ELF-1 (cell line): ENCODE measurements at places on chromosomes 3 and 15.

- DNase-seq = no peak
Observed at GRCh38 chr15:90851940-90852339, 16.4 kb upstream of the FURIN start.

DNA sequence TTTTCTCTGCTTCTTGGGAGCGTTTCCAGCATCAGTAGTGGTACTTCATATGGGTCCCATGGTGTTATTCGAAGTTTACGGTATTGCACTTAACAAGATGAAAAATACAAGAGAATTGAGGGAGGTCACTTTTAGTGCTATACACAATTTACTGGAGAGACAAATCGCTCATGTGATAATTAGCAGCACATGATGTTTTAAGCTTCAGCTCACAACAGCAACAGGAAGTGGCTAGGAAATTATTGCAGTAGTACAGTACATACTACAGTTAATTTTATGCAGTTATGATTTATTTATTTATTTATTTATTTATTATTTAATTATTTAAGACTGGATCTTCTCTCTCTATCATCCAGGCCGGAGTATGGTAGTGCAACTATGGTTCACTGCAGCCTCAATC is 14.4 kb upstream of the DCAF1 start:
- no peak for DNase-seq

- DNase-seq = no peak
Observed at GRCh38 chr15:48358229-48359152, 27.3 kb downstream of the DUT start.

- DNase-seq = no peak
Observed at GRCh38 chr3:143585720-143586456, 262.4 kb downstream of the SLC9A9 start.

GRCh38 chr3:72401005-72401545 is 447.2 kb downstream of the SHQ1 start:
- DNase-seq = no peak

GRCh38 chr3:50003216-50003615 is 63.3 kb downstream of the RBM6 start:
- no peak for DNase-seq

DNA sequence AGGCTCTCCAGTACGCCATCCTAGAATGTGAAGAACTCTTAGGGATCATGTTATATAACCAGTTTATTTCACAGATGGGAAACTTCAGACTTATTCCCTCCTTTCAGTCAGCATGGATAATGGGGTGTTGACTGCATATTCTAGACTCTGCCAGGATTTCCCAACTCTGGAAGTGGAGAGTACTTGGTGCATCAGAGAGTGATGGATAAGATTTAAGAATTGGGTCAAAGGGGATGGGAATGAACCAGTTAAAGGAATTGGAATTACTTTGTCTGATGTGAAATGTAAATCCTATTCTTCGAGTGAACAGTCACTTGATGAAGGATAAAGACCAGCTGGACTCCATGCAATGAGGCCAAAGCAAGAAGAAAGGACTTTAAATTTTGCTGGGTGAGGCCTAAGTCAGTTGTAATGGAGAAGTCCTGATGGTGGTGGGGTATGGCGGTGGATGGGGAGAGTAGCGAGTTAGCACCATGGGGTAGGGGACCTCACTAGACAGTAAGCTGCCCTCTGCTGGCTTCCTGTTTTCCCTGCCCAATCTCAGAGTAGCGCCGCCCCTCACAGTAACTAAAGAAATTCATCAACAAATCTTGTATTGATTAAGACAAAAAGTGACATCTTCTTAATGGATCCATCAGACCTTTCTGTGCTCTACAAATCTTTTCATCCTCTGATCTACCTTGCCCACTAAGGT is 7.3 kb upstream of the CACNA1D start:
- DNase-seq = no peak

DNA sequence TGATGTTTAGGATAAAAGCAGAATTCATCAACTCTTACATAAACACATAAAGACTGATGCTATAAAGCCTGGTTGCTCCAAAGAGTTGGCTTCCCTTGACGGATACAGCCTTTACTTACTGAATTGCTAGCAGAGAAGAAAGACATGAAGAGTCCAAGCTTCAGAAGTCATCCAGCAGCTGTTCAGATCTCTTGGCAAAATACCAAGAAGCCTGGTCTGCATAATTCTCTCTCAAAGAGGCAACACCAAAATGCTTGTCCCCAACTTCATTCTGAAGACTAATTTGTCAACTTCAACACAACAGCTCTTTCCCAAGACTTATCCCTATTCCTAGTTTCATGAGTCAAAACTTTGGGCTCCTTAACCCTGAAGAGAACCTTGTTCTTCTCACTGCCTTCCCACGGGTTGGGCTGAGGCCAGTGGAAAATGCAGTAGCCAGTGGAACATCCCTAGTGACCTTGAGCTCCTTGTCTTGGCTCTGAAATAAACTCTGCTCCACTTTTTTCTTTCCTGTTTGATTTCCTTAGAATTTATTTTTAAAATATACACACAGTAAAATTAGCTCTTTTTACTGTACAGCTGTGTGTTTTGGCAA is 119.2 kb upstream of the THBS1 start:
- no peak for DNase-seq

- no peak for DNase-seq
Observed at GRCh38 chr15:58762731-58763130, 8.4 kb upstream of the MINDY2 start.

GRCh38 chr3:139519998-139520737 is 19.4 kb downstream of the RBP1 start:
- peak; percentile 81 for DNase-seq

DNA sequence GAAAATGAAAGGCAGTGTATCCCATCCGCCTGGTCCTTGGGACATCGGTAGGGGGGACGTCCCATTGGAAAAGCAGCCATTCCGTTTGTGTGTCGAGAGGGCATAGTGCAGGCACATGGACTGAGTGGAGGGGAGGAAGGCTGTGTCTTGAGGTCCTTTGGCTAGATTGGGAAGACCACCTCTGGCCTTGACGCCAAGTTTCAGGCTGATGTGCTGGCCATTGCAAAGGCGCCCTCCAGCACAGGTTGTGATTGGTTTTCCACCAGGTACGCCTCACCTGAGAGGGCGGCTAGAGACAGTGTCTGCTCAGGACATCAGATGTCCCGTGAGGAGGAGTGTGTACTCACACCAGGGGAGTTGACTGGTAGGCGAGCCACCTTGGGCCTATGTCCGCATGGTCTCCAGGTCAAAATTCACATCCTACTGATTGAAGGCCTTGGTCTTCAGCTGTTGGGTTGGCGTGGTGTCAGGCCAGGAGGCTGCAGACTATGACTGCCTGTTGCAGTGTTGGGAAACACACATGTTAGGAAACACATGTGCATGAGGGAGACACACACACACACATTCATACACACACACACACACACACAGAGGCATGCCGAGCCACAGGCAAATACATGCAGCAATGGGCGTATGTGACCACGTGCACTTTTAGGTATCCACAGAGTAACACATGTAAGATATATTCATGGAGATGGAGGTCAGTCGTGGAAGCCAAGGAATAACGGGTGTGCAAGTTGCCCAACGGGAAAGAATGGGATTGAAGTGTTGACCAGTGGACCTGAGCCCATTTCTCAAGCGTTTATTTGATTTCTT is 98.4 kb downstream of the SNRPN start:
- DNase-seq = no peak

GRCh38 chr3:154583086-154583634 is 153.2 kb upstream of the GPR149 start:
- DNase-seq = no peak

GRCh38 chr3:170603770-170604510 is 18.1 kb upstream of the SLC7A14 start:
- no peak for DNase-seq

DNA sequence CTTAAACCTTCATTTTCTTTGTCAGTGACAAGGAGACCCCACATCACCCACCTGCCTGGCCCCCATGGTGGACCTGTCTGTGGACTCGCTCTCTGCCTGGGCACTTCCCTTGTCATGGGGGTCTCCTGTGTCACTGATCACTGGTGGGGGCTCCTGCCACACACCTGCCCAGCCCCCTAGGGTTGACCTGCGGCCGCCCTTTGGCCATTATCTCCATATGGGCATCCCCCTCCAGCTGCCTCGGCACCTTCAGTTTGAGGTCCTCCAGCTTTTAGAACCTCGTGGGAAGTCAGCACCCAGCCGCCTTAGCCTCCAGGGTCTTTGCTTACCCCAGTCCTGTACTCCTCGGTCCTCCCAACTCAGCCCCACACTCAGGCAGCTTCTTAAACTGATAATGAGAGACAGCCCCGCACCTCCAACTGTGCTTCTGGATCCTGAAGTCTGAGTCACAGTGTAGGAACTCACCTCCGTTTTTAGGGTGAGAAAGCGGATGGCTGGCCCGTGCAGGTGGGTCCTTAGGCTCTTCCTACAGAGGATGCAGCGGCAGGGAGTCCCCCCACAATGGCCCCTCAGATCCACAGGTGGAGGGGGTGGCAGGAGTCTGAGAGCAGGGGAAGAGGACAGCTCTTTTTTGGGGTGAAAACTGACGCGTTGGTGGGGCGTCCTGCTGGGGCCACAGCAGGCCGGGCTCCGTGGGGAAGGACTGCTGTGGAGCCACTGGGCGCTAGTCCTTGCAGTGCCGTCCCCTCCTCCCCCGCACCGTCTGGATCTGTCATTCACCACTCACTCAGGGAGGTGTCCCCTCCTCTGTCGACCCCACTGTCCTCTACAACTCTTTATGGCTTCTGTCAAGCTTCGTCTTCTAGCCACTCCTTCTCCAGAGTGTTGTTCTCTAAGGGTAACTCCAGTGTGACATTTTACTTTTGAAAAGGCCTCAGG is 8.7 kb upstream of the PRR23E start:
- no peak for DNase-seq

DNA sequence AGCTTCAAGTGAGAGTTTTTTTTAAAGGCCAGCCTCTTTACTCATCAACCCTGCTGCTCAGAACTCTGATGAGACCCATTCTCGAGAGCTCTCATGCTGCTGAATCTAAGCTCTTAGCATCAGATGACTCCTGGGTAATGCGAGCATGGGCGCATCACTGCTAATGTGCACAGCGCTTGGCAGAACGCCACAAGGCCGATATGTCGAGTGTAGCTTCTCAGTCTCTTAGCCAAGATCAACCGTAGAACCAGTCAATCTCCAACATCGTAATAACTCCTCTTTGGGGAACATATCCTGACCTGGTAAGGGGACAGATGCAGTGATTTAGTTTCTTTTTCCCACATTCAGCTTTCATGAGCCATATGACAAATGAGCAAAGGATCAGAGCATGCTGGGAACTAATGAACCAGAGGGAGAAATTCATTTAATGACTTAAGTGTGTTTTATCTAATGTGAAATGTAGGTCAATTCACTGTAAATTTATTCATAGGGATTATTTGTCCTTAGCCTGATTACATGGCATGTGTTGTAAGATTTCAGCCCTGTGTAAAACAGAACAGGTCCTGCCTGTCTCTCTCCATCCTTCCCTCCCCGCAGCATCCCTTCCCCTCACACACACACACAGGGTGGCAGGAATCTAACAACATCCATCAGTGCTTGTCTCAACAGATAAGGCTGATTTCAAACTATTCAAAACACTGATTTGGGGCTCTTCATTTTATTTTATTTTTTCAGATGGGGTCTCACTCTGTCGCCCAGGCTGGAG is 195.4 kb upstream of the C2CD4B start:
- DNase-seq = no peak

DNA sequence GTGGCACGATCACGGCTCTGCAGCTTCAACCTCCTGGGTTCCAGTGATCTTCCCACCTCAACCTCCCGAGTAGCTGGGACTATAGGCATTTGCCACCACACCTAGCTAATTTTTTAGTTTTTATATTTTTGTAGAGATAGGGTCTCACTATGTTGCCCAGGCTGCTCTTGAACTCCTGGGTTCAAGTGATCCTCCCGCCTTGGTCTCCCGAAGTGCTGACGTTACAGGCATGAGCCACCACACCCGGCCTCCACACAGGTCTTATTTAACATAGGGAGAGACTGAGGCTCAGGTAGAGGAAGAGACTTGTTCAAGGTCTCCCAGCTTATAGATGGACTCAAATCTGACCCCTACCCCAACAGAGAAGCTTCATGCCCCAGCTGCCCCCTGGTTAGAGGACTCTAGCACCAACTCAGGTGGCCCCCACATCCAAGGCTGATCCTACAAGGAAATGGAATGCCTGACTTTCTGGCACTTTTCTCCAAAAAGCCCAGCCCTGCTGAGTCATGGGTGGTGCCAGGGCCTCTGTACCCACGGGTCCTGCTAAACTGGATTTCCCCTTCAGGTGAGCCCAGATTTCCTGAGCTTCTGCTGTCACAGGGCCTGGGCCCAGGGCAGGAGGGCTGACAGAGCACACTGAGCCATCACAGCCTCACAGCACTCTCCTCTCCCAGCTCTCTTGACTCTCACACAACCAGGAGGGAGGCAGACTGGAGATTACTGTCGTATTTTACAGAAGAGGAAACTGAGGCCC is 5.6 kb downstream of the TMEM40 start:
- no peak for DNase-seq

- no peak for DNase-seq
Observed at GRCh38 chr3:132414841-132415240, 2.5 kb upstream of the DNAJC13 start.

DNA sequence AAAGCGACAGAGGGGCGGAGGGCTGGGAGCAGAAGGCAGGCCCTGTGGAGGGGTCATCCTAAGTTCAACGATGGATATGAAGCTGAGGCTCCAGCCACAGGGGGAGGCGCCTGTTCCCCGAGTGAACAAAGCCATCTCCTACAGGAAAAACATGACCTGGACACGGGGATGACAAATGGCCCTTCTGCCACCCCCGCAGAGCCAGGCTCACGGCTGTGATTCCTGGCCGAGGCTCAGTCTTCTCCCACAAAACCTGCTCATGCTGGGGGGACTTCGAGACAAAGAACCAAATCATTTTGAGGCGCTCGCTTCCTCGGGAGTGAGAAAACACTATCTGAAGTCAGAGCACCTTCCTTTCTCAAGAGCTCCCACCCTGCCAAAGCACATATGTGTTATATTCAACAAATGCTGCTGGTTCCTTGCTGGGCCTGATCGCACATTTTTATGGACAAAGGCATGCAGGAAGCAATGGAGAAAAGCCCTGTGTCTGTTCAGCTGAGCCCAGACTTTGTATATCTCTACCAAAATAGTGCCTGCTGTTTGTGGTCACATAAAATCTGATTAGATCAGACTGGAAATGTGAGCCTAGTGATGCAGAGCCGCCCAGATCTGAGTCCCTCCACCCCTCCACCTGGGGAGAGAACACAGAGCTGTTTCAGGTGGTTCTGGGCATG is 5.6 kb downstream of the RBP1 start:
- DNase-seq = no peak

GRCh38 chr3:154862265-154862664 is 217.9 kb upstream of the MME start:
- DNase-seq = no peak

DNA sequence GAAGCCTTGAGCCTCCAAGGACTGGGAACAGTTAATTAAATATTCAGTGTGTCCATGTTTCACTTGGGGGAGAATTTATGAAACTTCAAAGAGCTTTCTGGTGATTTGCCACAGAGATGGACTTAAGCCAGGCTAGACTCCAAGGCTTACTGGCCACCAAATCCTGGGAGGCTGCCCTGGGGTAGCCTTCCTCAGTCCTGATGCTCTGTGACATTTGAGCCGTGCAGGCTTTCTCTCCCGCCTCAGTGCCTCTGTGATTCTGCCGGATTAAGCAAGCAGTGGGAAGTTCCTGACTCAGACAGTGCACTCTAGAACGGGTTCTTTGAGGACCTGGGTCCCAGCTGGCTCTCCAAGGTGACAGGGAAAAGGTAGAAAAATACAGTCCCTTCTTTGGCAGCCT is 314.7 kb upstream of the ICE2 start:
- no peak for DNase-seq
